ENCODE measurements at places on chromosomes 11 and 22.
A peak's percentile ranks its signal among the peaks of the same experiment; 100 is the strongest.

DNA sequence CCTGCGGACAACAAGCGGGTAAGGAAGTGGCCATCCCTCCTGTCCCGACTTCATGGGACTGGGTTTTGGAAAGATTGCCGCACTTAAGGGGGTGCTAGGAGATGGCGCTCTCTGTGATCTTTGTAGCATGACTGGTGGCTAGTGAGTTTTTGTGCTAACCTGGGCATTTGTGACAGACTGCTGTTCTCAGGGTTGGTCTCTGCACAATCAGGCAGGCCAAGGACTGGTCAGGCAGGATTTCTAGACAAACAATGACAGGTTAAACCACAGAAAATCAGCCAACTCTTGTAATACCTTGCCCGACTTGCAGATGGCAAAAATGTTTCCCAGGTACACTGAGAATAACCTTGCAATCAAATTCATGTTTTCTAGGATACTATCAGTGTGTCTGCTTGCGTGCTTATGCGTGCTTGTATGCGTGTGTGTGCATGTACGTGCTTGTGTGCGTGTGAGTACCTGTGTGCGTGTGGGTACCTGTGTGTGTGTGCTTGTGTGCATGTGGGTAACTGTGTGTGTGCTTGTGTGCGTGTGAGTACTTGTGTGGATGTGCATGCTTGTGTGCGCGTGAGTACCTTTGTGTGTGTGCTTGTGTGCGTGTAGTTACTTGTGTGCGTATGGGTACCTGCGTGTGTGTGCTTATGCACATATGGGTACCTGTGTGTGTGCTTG, 25.6 kb upstream of the SORL1-AS1 start:
- no peak for DNase-seq

GRCh38 chr11:125279676-125280418, 115.3 kb downstream of the PKNOX2 start:
- DNase-seq, result no peak

GRCh38 chr11:1738380-1738779, 12.0 kb downstream of the IFITM10 start:
- DNase-seq, result no peak

DNA sequence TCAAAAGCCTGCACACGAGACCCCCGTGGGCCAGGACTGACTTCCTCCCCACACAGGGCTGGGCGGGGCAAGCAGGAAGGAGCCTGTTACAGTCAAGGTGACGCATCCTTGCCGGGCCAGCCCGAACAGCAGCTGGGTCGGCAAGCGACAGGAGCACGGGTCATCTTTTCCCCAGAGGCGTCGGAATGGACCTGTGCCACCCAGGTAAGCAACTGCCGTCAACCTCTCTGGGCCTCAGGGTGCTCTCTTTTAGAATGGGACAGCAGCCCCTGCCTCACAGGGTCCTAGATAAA, at the start of gene CYTH4:
Gene CYTH4, plus strand, starts transcription at position 124 of the 293 bp plus-strand sequence. Its CDS starts 62 bp downstream, at position 186.
- no peak for DNase-seq

GRCh38 chr11:62923601-62924411, 2.6 kb upstream of the CHRM1 start:
- DNase-seq, result no peak

- no peak for DNase-seq
These were observed 9.4 kb upstream of the MRPL23 start for GRCh38 chr11:1937616-1938342.

DNA sequence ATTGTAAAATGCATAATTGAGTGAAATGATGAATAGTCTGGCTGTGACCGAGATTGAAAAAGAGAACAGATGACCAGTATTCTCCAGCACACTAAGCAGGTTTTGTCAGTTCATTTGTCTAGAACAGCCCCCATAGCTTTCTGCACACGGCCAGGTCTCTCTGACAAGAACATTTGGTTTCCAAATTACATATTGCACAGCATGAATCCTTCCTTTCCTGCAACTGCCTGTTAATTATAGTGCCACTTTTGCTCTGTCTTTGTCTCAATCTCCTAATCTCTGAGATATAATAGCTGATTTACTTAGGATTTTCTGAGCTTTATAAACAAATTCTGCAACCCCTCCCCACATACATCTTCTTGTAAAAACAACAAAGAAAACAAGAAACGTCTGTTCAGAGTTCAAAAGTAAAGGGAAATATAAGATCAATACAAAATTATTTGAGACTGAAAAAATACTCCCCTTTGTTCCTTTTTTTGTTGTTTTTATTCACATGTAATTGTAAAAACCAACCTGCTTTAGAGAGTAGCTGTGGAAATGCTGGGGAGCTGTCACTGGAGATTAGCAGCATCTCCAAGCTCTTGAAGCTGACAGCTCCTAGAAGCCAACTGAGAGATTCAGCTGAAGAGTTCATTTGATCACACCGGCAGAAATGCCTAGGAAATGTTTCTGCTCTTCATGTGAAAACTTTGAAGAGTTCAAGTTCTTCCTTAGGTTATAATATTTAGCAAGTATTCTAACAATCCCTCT, 998.1 kb downstream of the DLG2 start:
- DNase-seq, result no peak

- DNase-seq, result peak; percentile 73
These were observed 5.2 kb downstream of the PCSK7 start for GRCh38 chr11:117226388-117227385.

DNA sequence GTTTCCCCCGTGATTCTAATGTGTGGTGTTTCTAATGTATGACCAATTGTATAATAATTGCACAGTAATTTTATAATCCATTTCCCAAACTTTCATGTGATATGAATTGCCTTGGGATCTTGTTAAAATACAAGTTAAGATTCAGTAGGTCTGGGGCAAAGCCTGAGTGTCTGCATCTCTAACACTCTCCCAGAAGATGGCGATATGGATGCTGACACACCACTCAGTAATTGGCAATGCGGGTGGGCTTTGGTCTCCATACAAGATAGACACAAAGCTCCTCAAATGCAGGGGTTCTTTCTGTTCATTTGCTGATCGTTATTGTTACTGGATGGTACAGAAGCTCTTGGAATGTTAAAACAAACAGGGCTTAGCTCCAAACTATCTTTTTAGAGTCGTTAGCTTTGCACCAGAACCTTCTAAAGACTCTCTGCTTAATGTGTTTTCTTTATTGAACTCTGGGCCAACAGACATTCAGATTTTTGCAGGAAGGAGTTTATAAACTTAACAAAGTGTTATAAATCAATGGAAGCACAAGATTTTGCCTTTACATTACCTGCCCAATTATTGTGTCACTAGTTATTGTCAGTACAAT, 45.4 kb upstream of the ANO3 start:
- peak; percentile 39 for DNase-seq

- peak; percentile 73 for DNase-seq
These were observed 861 bp upstream of the LTBP3 start for GRCh38 chr11:65558930-65559509.

DNA sequence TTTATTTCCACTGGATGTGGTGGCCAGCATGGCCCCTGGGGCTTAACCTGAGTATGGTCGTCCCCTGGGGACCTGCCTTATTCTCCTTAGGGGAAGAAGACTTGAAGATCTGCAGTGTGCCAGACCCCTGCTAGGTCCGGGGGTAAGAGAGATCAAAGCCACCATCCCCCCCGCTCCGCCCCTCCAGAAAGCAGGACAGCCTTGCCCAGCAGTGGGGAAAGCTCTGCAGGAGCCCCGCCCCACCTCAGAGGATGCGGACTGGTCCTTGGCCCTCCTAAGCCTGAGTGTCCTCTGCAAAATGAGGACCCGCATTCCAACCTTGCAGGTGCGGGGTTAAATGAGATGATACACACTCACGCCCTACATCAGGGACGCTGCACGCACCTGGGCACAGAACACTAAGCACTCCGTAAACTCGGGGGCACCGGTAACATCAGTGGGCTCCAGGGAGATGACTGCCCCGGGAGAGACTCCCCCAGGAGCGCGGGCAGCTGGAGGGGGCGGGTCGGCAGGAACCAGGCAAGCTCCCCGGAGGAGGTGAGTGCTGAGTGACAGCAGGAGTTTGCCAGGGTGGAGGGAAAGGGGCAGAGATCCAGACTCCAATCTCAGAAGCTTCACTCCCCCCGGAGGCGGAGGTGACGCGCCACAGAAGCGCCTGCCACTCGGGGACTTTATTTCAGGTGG, 564 bp upstream of the ANO1 start:
- DNase-seq, result no peak

DNA sequence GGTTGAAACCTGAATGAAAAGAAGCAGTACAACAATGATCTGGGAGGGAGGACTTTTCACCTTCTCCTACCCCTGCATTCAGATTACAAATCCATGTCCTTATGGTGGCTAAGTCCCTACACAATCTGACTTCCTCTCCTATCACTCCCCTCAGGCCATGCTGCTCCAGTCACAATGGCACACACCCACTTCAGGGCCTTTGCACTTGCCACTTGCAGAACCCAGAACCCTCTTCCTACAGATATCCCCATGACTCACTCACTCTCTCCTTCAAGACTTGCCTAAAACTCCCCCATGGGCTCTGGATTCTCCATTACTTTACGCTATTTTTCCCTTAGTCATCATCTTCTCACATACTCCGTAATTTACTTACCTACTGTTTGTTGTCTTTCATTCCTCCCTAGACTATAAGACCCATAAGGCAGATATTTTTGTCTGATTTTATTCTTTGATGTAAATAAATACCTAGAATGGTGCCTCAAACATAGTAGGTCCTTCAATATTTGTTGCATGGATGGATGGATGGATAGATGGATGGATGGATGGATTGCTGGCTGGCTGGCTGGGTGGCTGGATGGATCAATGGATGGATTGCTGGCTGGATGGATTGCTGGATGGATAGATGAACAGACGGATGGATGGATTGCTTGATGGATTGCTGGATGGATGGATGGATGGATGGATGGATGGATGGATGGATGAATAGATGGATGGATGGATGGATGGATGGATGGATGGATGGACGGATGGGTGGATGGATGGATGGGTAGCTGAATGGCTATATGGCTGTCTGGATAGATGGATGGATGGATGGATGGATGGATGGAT, 94.7 kb upstream of the NAV2 start:
- no peak for DNase-seq

- peak; percentile 37 for DNase-seq
These were observed 4.6 kb downstream of the PHOX2A start for GRCh38 chr11:72239313-72239848.

DNA sequence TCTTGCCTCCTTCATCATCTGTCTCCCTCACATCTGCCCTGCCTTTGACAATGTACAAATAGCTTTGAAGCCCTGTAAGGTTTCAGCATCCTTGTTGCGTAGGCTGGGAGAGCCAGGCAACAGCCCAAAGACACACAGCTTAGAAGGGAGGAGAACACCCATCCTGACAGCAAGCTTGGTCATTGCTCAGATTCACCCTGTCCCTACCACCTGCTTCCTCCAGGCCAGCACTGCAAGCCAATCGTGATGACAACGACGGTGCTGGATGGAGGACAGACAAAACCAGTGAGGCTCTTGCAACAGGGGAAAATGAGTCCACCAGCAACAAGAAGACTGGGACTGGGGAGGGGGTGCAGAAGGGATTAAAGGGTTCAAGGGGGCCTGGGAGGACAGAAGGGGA, 32.9 kb upstream of the CD5 start:
- no peak for DNase-seq

GRCh38 chr22:23750714-23751440, at the start of gene ZNF70:
Gene ZNF70, minus strand, starts transcription at chr22:23751112. Its CDS starts 5,972 bp downstream, at chr22:23745140.
- DNase-seq, result peak; percentile 76

DNA sequence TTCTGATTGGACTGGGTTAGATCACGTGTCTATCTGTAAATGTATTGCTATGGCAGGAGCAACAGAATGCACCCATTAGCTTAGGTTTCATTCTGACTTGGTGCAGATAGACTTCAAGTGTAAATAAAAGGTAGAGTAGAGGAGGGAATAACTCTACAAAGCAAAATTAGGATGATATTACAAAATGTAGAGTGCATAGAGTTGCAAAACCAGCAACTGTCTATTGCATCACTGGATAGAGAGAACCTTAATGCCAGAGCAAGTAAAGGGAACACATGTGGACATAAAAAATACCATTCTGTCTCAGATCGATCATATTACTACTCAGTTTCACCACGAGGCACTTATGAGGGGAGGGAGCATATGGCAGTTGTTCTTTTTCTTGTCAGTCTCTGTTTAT, 22.0 kb upstream of the CAT start:
- no peak for DNase-seq

DNA sequence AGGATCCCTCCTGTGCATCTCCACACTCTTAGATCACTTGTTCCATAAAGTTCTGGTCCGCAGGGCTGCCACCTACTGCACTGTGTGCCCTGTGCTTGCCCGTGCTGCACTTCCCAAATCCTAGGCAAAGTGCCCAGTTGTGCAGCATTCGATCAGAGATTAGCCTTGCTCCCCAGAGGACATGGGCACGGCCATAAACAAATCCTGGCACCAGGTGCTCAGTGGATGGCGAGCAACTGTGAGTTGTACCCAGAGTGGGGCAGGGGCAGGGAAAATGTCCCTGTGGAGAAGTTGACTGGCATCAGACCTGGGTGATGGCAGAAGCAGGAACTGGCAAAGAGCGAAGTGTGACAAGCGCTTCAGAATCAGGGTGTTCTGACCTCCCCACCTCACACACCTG, 4.7 kb downstream of the FADS2 start:
- no peak for DNase-seq

GRCh38 chr11:62054484-62055121, 69.2 kb upstream of the INCENP start:
- peak; percentile 20 for DNase-seq

DNA sequence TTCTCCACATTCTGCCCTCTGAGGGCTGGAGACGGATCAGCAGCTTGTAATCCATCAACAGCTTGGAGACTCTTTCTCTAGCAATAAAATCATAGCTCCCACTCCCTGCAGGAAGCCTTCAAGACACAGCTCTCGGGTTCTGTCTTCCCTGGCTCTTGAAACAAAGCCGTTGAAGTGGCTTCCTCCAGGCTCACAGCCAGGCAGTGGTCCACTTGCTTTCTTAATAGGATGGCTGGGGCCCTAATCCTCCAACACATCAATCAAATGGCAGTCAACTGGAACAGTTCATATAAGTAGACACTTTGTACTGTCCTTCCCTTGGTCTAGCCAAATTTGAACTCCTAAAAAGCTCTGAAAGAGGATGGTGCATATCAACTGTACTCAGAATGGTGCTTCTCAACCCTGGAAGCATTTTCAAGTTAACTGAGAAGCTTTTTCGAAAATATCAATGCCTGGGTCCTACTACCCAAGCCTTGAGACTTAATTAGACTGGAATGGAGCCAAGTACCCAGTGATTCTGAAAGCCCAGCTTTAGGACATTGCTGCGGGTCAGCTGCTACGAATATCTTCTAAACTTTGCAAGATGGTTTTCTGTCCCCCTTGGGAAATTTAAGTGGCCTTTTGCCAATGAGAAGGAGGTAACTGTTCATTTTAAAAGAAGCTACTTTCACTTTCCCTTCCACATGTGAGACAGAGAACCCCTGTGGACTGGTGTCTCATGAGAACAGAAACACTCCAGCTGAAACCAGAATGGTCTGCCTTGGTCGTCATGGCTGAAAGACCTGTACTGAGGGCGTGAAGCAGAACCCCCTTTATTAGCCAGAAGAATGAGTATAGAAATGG, 74.7 kb downstream of the SC5D start:
- peak; percentile 56 for DNase-seq

All from astrocyte of the spinal cord (primary cell).